ENCODE measurements at places on chromosomes 12 and 14. TPM values are rescaled to one million over a fixed set of nuclear protein-coding genes. Genes with fewer than 3 reads are reported as not detected.

GRCh38 chr12:52703878-52704277 is 554 bp upstream of the KRT77 start:
- DNase-seq: no peak

DNA sequence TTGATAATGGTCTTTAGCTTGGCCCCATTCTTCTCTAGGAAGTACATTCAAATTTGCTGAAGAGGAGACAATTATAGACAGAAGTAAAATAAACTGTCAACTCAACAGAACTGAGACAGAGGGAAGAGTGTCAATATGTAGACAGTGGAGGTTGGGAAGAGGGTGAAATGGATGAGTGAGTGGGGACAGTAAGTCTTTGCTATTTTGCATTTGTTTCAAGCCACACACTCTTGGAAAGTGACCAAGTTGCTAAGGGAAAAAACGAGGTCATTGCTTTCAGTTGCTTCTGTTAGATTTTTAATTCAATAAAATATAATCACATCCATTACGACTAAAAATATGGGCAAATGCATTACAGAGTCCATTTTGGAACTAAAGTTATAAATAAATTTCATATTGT is 47.8 kb downstream of the BTBD7 start:
- DNase-seq: no peak

DNA sequence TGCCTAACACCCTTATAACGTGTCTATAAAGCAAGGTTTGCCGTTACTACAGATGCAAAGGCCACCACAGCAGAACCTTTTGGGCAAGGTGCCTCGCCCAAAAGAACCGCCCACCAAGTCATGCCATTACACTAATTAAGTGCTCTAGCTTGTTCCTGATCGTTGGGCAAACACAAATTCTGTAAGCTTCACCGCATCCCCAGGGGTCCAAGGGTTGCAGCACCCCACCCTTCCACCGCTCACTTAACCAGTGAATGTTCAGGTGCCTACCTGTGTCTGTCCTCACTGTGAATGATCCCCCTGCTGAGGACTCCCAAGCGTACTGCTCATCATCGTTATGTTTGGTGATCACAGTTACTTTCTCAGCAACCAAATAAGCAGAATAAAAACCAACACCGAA is 1.4 kb downstream of the HSP90AA1 start:
- no peak for DNase-seq

DNA sequence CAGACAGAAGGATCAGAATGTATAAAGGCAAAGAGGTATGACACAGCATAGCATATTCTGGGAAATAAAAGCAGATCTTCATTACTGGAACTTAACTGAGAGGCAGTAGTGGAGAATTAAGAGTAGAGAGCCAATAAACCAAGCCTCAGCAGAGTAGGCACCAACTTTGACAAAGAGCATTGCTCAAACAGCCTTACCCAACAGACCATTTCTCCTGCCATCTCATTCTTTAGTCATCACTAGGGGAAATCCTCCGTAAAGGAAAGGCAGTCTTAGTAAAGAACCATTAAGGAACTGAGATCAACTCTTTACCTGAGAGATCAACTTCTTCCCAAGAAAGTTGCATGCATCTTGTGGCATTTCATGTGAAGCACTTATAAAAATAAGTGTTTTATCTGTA is 36.6 kb downstream of the SENP1 start:
- no peak for DNase-seq

GRCh38 chr12:49901026-49901425 is 2.7 kb downstream of the FAIM2 start:
- no peak for DNase-seq

DNA sequence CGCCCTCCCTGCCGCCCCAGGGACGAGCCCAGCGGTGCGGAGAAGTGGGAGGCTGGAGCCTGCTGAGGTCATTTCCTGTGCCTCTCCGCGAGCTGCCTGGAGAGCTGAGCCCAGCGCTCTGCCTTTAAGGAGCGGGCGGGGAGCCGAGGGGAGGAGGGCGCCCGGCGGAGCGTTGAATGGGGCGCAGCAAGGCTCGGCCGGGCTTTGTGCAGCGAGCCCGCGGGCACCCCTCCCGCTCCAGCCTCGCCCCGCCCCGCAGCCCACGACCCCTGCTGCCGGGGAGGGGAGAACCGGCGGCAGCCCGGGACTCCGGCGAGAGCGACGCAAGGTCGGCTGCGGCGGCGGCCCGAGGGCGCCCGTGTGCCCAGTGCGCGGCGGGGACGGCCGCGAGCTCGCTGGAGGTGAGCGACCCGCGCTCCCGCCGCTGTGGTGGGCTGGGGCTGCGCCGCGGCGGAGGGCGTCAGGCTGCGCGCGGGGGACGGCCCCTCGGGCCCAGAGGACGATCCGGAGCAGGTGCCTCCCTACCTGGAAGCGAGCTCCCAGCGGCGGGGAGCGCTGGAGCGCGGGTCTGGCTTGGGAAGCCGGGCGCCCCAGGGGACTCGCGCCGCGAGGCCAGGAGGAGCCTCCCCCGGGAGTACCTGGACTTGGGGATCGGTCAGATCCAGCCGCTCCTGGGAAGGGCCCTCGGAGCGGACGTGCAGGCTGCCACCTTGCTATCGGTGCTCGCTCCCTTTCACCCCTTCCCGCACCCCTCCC is at the start of gene PLEKHH1:
TSS of gene PLEKHH1 (plus strand) at position 293 of the 756 bp plus-strand sequence. CDS start 8,578 bp downstream, outside the sequence.
- DNase-seq: no peak

GRCh38 chr12:91177381-91177780 is 5.2 kb downstream of the DCN start:
- no peak for DNase-seq

DNA sequence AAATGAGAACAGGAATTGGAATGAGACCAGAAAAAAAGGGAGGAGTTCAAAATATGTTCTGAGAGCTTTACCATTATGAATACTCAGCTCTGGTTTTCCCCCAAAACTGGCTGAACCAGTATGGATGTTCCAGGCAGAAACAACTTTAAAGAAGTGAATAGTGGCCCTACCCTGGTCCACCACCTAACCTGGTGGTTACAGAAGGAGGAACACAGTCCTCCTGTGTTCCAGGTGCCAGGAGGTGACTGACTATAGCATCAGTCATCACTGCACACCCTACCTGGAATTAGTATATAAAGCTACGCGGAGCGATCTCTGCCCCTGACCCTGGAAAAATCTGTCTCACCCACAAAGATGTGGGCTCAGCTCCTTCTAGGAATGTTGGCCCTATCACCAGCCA is at the start of gene A2ML1:
TSS of gene A2ML1 (plus strand) at position 324 of the 400 bp plus-strand sequence. CDS start at position 355, 31 bp downstream.
- no peak for DNase-seq

Gene IL26
- total RNA-seq: not detected

Gene BIN2
- total RNA-seq: 10.1 TPM

Gene AMN
- 0.95 TPM for total RNA-seq

Gene NOVA1
- total RNA-seq: 10.2 TPM

Gene PEX5
- 99.7 TPM for total RNA-seq

Gene GRIP1
- total RNA-seq: 2.5 TPM

Gene POTEG
- not detected for total RNA-seq

Gene DEGS2
- 0.19 TPM for total RNA-seq

Gene DNAH10
- total RNA-seq: 2.3 TPM

Gene ARHGAP9
- total RNA-seq: 35.0 TPM
